Natural killer cell treated with Interleukin-12 subunit alpha and Interleukin-12 subunit beta and Interleukin-15 and Interleukin-18, amount 100 ng/mL, for 72 hours (primary cell): ENCODE measurements at places on chromosomes 12 and 14.

DNA sequence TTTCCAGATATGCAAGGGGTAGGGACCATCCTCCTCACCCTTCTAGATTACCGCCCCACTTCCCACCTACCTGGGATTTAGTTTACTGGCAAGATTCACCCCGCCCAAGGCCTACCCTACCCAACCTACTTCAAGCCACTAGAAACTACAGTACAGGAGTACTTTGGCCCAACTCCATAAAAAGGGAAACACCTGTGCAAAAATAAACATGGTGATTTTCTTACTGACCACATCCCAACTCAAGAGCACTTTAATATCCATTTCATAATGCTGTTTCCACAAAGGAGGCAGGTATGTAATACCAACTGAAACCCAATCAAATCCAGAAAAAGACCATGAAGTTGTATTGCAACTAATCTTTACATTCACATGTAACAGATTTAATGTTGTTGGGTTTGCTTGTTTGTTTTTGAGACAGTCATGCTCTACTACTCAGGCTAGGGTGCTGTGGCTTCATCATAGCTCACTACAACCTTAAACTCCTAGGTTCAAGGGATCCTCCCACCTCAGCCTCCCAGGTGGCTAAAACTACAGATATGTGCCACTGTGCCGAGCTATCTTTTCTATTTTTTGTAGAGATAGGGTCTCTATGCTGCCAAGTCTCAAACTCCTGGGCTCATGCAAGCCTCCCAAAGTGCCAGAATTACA, 41.7 kb upstream of the RAP1B start:
- H3K27ac ChIP-seq: peak overlapping the region; percentile 52
- no peak overlapping the region for H3K4me3 ChIP-seq
- no peak for DNase-seq

DNA sequence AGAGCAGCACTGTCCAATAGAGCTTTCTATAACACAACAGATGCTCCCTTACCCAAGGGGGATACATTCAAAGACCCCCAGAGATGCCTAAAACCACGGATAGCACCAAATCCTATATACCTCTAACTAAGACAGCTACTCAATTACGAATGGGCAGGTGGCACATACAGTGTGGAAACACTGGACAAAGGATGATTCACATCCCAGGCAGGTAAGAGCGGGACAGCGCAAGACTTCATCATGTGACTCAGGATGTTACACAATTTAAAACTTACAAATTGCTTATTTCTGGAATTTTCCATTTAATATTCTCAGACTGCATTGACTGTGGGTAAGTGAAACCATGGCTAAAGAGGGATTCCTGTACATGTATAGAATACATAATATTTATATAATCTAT, 5.5 kb upstream of the HCFC2 start:
- H3K36me3 ChIP-seq: no peaks in the 10 kb centered on the region
- no peak overlapping the region for H3K4me3 ChIP-seq
- no peak for DNase-seq

GRCh38 chr12:31233061-31233730, 92.8 kb downstream of the SINHCAF start:
- H3K27ac ChIP-seq: no peak overlapping the region
- no peak for DNase-seq
- no peaks in the 10 kb centered on the region for H3K4me1 ChIP-seq
- no peak overlapping the region for H3K4me3 ChIP-seq
- no peaks in the 10 kb centered on the region for H3K36me3 ChIP-seq

- H3K36me3 ChIP-seq: peaks cover 19% of the 10 kb centered on the region
- no peak overlapping the region for H3K27ac ChIP-seq
- H3K4me1 ChIP-seq: no peaks in the 10 kb centered on the region
- H3K27me3 ChIP-seq: peaks cover 50% of the 10 kb centered on the region
- H3K4me3 ChIP-seq: no peak overlapping the region
Observed at GRCh38 chr14:101480747-101481530, 80.4 kb upstream of the DIO3 start.
